ENCODE measurements at places on chromosomes 5 and 9.

DNA sequence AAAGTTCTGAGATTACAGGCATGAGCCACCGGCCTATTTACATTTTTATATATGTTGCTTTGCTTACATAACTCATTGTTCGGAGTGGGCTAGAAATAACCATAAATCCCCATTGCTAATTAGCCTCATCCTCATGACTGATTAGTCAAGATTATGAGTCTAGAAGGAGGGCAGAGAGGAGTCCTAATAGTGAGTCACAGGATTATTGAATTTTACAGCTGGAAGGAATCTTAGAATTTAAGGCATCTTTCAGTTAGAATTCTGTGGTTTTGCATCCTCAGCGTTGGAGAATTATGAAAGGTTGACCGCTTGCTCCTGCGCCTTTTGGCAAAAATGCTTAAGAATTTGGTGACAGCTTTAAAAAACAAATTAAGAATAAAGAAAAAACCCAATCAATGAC, 2.6 kb upstream of the PBX3 start:
- peak; percentile 93 for DNase-seq

- DNase-seq = no peak
Measured at GRCh38 chr9:115341426-115341825, 223.5 kb upstream of the TNC start.

- peak; percentile 0 for DNase-seq
Measured at GRCh38 chr5:28703651-28704260, 1665.4 kb upstream of the CDH9 start.

DNA sequence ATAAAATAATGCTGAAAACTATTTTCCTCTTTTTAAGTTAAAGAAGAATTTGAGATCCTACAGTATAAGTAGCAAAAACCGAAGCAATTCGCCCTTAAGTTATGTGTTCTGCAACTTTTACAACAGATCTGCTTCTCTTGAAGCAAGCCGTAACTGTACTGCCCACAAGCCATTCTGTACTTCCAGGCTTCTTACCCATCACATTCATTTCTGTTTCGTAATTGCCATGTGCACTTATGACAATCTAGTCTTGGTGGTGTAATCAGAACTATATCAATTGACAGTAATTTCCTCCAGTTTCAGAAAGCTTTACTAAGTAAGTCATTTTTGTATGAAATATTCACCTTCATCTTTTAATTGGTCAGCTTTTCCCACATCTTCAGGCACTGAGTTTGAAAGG, 13.8 kb downstream of the SGTB start:
- no peak for DNase-seq

GRCh38 chr9:95188459-95188858, 129.1 kb downstream of the FANCC start:
- DNase-seq = no peak

DNA sequence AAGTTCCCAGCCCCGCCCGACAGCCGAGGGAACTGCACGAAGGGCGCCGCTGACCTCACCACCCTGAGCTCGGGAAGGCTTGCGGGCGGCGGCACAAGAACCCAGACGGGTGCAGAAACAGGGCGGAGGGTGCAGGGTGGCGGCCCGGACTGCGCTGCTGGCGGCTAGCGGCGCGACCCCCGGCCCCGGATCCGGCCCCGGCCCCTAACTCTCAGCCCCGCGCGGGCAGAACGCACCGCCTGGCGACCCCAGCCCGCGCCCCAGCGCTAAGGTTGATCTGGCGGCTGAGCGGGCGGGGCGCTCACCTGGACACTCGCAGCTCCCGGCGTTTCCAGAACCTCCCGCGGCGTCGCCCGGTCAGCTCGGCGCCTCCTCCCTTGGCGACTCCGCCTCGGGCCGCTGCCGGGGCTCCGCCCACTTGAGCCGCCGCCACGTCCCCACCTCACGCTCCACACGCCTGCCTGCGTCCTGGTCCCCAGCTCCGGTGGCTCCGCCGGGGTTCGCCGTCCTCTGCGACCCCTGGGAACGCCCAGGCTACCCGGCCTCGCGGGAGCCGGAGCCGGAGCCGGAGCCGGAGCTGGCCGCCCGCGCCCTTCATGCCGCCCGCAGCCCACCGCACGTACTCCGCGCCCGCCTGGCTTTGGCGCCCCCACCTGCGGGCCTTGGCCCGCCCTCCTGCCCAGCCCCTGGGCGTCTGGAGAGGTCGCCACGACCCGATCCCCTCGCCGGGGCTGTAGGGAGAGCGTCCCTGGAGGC, at the start of gene P4HA2:
P4HA2 (minus strand) TSS at position 369 of the 756 bp plus-strand sequence. CDS start 9,227 bp downstream, outside the sequence.
- peak; percentile 81 for DNase-seq

DNA sequence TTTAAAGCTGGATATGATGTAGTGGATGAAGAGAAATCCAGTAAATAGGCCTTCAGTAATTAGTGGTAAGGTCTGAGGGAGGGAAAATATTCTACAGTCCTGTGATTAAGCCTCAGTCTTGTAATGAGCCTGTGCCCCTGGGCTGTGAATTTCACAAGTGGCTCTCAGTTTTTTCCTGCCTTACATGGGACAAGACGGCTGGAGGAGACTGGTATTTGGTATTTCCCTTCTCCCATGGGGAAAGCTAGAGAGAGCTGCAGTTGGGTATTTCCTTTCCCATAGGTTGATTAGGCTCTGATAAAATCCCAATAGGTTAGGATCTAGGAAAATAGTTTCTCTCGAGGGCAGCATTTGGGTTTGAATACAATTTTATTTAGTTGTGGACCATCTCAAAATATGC, 62.2 kb upstream of the GNA14 start:
- DNase-seq = no peak

GRCh38 chr9:121399883-121400607, 30.0 kb upstream of the STOM start:
- DNase-seq = peak; percentile 80

GRCh38 chr5:128097224-128097623, 13.7 kb downstream of the SLC12A2 start:
- DNase-seq = no peak

DNA sequence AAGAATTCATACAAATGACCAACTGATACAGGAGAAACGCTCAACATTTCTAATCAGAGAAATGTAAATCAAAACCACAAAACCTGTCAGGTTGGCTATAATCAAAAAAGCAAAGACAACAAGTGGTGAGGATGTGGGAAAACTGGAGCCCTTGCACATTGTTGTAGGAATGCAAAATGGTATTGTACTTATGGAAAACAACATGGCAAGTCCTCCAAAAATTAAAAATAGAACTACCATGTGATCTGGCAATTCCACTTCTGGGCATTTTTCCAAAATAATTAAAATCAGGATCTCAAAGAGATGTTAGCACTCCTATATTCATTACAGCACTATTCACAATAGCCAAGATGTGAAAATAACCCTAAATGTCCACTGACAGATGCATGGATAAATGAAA, 76.1 kb downstream of the FNIP1 start:
- DNase-seq = peak; percentile 9

DNA sequence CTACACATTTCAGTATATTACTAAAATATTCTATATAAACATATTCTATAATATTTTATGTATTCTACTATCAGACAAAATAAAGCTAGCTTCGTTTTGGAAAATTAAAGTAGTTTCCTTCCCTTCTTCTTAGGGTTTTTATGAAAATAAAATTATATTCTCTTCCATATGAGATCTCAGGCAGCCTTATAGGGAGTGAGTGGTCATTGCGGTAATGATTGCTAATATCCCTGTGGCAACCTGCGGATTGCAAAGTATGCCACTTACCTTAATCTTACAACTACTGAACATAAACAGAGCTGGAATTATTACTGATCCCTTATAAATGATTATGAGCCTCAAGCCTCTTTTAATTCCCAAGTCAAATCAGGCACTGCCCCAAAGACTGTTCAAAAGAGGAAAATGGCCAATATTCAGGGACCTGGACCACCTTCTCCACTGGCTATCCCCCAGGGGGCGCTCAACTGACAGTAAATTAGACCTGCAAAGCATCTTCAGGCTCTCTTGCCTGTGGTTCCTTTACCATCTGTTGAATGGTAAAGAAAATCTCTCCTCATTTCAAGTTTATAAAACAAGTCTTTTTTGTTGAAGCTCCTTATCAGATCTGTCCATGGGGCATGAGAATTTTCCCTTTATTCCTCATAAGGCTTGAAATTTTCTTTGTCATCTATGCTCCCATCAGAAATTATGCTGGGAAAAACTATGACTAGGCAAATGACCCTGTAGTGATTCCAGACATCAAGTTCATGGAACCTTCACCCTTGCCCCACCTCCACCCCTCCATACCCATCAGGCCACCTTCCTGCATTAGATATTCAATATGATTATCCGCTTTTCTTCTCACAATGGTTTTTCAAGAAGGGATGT, 163.9 kb downstream of the CEMIP2 start:
- peak; percentile 68 for DNase-seq

DNA sequence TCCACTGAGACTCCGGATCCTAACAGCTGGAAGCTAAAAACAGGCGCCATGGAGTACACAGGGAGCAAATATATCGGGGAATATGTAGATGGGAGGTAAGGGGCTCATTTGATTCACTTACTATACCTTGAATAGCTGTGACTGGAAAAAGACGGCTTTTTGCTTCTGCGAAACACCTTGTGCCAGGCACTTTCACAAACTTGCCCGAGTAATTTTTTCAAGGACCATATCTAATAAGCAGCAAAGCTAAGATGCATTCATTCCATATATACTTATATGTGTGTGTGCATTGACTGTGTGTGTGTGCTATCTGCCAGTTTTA, 178 bp downstream of the MORN5 start:
- DNase-seq = no peak

DNA sequence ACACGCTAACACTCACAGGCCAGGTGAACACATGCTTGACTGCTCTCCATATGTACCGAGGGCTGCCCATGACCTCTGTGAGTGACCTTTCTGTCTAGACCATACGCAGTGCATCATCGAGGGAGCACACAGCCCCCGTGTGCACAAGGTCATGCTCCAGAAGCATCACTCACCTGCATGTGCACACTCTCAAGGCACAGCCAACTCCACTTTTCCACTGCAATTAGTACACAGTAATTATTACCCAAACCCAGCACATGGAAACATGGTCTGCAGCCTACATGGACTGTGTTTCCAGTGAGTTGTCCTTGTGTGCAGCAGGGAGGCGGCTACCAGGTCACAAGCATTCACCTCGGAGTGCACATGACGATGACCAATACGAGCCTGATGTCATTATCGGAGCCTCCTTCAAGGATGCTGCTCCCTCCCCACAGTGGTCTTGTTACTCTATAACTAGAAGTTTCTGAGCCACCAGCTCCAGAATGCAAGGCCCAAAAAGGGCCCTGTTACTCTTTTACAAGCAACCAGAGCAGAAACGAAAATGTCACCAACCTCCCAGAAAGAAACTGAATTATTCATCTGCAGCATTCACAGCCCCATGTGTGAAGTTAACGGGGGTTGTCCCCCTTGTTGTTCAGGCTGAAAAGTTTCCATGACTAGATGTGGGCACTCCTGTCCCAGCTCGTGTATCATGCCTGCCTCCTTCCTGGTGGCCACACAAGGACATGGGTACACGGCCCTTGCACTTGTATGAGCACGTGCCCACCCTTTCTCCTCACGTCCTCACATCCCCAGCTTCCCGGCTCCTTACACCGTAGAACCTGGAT, 31.2 kb downstream of the SEMA4D start:
- DNase-seq = no peak

- DNase-seq = no peak
Measured at GRCh38 chr5:146179696-146180095, 2.8 kb downstream of the LARS1 start.

DNA sequence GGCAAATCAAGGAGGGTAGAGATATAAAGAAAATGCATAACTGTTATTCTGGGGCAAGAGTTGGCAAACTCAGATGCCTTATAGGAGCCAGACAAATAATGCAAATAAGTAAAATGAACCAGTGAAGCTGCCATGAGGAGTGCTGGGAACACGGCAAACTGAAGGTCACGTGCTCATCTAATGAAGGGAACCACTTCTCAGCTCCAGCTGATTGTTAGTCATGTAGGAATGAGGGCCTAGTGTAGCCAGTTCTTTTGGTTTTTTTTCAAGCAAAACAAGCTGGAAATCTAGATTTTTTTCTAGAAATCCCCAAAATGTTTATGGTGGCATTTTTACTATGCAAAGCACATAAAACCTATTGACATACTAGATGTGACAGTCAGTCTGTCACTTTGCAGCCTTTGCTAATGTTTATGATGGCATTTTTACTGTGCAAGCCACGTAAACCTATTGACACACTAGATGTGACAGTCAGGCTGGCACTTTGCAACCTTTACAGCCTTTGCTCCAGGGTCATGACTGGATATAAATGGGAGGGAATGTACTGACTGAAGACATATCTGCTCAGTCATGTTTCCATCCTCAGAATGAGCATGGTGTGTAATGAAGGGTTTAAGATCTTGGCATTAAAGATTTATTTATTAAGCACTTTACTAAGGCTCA, 39.4 kb downstream of the RUSC2 start:
- DNase-seq = no peak

- no peak for DNase-seq
Measured at GRCh38 chr5:1315709-1316587, 21.1 kb upstream of the TERT start.

DNA sequence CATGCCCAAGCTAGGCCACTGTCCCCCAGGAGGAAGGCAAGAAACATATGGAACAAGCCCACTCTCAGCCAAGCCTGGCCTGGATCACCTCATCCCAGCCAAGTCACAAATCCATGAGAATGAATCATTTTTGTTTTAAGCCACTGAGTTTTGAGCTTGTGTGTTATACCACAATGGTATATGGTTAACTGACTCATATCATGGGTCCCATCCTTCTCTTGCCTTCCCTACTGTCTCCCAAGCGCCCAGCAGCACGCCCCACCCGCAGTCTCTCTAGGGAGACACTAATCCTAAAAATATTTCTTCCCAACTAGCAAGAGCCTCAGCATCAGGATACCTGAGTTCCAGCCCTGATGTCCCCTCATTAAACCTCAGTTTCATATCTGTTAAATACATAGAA, 248.1 kb downstream of the CDK5RAP2 start:
- peak; percentile 63 for DNase-seq

DNA sequence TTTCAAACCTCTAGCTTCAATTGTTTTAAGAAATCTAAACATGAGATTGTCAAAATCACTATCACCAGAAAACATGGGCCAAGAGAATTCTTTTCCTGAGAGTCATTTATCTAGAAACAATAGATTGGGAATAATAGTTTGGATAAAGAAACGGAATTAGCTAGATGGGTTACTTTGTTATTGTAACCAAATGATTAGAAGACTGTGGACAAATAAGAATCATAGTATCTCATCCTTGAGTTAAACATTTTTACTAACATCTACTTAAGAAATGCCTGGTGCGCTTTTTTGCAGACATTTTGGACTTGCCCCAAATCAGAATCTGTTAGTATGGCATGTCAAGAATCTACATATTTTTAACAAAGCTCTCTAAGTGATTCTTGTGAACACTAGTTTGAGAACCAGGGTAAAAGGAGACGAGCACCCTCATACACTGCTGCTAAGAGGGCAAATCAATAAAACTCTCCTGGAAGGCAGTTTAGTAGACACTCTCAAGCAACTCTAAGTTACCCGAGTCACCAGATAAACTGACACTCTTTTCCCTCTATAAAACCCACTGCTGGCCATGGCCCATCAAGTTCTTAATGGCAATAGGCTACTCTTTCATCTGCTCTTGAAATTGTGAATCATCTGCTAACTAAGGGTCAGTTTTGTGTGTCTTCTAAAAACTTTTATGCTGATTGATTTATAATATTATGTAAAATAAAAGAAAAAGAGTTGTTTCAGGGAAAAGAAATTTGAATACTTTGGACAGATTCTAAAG, 39.1 kb downstream of the TPD52L3 start:
- no peak for DNase-seq

- DNase-seq = peak; percentile 81
Measured at GRCh38 chr5:75335952-75336614, 937 bp upstream of the HMGCR start.
